ENCODE measurements at places on chromosomes 2 and 18.

GRCh38 chr18:39191931-39192330 lies 1626.3 kb upstream of the CELF4 start:
- DNase-seq = no peak

DNA sequence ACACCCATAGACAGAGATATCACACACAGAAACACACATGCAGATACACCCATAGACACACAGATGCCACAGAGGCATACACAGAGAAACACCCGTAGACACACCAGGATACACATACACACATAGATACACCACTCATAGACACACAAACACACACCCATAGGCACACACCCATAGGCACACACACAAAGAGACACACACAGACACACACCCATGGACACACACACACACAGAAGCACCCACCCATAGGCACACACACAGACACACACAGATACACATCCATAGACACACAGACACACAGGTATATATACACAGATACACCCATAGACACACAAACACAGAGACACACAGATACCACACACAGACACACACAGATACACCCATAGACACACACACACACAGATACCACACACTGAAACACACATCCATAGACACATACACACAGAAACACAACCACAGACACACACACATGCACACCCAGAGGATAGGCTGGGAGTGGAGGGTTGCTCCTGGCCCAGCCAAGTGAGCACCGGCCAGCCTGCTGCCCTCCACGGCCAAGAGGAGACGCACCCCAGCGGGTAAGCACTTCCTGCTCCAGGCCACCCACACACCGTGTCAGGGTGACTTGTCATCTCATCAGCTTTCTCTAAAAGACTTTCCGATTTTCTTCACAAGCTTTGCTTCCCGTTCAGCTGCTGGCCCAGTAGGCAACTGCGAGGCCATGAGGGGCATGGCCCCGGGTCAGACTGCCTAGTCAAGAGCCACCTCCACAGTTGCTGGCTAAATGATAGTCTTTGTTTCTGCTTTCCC lies 14.1 kb upstream of the CNNM3 start:
- peak; percentile 71 for DNase-seq

DNA sequence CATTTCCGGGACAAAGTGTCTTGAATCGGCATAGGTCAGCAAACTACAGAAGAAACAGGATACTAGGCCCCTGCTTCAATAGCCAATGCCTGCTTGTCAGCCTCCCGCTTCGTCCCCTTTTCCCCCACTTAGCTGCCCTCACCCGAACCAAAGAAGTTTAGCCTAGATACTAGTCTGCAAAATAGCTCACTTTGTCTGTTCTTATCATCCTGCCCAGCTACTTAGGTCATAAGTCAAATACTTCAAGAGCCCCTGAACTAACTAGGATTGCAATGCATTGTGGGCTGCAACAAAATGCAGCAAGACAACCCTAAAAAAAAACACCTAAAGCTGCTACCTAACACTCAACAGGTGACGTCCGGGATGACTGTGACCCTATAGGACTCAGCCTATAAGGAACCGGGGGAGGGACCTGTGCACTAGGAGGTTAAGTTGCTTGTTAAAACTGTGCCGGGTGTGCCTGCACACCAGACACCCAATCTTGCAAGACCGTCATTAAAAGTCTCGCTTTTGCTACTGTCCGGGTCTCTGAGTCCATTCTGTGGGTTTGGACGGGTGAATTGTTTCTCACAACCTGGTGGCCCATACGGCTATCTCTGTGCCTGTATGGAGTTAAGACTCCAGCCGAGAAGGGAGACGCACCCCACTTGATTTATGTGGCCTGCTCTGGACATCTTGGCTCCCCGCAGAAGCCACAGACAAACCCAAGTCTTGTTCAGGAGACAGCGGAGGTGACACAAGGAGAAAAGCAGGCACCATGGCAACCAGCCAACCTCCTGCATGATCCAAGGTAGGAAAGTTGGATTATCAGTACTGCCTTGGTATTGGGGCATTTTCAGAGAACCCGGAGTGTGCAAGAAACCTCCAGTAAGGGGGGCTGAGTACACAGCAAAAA lies 105.9 kb downstream of the HIBCH start:
- DNase-seq = no peak

DNA sequence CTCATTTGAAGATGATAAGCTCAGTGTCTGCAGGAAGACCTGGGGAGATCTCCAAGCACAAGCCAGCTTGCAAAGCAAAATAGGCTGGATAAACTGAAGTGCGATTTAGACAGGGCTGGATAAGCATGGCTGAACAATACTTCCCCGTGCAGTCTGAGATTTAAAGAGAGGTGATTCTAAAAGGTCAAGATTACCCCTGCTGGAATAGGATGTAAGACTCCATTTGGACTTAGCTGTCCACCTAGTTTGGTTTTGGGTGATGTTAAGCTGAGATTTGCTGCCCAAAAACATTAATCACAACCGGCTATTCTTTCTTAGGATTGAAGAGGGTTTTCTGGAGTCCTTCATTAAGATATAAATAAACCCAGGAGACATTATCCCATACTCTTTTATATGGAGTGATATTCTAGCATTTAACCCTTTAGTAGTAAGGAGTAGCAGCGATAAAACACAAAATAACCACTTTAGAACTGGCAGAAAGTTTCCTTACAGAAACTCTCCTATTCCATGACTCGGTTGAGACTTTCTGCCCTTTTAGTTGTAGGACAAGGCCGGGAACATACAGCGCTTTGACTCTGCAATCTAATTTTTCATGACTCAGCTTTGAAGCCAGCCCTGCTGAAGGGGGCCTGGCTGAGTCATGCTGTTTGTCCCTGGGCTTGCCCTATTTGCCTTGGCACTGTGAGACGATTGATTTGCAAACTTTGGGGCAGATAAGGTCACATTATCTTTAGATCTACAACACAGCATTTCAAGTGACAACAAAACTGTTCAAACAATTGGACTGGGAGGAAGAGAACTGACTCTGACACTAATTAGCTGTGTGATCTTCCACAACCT lies 238.2 kb downstream of the GCA start:
- DNase-seq = peak; percentile 26

- DNase-seq = no peak
Measured at GRCh38 chr2:194002699-194003368, 1654.2 kb upstream of the SLC39A10 start.

DNA sequence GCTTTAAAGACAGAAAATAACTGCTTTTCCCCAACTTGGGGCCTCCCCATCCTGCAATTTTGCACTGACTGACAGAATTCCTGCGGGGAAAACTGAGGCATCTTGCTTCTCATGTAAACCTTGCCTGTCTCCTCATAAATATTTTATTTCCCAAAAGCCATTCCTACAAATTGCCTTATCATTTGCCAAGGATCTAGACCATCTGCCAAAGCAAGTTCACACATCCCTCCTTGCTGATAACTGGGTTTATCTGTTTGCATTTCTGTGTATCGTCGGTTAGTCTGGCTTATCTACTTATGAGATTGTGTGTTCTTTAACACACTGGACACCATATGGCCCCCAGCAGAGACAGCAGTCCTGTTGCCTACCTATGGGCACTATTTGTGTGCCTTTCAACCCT lies 3.0 kb upstream of the CNGA3 start:
- DNase-seq = no peak

DNA sequence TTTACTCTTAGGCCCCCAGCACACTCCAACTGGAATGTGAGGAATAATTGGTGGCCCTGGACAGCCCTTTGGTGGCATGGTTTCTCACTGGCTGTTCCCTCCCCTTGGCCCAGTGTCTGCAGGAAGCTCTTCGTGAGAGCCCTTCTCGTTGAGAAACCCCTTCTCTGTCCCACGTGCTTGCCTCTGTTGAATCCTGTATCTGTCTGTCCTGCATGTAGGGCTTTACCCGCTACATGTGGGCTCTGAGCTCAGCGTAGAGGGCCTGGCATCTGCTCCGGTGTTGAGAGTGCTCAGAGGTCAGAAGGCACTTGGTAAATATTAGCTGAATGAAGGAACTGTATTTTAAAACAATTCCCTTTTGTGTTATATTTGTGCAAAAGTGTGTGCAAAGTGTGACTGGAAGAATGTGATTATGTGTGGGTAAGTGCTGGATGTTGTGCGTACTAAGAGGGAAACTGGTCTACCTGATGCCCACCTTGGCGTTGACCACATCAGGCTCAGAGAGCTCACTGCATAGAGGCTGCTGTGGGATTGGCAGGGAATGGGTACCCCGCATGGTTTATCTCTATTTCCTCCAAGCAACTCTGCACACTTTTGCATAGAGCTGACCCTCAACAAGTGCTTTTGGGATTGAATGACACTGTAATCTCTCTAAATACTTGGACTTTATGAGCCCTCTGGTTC lies 40.0 kb downstream of the RNF144A start:
- DNase-seq = no peak

DNA sequence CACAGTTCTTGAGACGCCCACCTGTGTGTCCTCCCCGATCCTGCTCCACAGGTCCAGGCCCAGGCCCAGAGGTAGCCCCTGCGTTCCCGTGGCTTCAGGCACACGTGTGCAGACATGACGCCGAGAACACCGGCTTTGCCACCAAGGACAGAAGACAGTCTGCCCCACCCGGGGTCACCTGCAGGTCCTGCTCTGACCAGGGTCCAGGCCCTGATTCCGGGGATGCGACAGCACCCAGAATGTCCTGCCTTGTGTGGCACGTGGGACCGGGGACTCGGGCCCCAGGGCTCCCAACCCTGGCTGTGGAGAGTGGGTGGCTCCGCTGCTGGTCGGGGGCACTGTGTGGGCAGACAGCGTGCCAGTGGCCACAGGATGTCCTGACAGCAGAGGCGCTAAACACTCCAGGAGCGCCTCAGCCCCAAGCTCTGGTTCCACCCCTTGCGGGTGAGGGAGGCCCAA lies 36.9 kb downstream of the ADI1 start:
- DNase-seq = no peak

GRCh38 chr2:238925281-238925680 lies 77.4 kb downstream of the TWIST2 start:
- no peak for DNase-seq

- DNase-seq = peak; percentile 62
Measured at GRCh38 chr18:3114026-3114425, 101.1 kb upstream of the LPIN2 start.

DNA sequence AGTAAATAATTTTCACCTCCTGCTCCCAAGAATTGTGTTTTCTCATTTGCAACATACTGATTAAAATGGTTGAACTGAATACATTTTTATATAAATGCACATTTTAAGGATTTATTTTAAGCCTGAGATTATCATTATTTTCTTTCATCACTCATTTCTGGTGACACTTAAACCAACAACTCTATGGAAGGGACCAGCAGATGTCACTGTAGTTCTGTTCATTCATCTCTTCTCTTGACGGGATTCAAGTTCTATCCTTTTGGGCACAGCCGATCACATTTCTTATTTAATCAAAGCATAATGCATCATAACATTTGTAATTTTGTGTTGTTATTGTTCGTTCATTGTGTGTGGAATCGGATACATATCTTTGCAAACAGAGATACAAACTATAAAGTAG lies 417.9 kb downstream of the HRH4 start:
- DNase-seq = peak; percentile 23

- no peak for DNase-seq
Measured at GRCh38 chr2:27134781-27135477, 493 bp upstream of the PREB start.

DNA sequence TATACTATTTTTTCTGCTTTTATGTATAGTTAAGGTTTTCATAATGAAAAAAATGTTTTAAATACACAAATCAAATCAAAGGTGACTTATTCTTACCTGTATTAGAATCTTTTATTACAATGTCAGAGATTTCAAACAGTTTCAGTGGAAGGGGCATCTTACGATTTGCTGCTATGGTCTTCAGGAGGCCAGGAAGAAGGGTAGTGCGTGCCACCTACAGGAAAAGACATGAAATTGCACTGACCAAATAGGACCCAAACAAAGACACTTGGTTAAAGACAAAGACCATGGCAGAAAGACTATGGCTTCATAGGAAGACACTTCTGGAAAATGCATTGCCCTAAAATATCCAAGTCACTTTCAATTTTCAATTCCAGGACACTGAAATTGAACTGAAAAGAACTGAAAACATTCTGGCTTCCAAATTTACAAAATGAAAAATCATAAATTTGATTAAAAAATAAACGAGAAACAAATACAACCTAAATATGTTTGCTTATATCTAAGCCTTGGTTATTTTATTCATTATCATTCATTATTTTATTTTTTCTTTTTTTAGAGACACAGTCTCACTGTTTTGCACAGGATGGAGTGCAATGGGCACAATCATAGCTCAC lies 42.1 kb downstream of the FARSB start:
- DNase-seq = peak; percentile 65

DNA sequence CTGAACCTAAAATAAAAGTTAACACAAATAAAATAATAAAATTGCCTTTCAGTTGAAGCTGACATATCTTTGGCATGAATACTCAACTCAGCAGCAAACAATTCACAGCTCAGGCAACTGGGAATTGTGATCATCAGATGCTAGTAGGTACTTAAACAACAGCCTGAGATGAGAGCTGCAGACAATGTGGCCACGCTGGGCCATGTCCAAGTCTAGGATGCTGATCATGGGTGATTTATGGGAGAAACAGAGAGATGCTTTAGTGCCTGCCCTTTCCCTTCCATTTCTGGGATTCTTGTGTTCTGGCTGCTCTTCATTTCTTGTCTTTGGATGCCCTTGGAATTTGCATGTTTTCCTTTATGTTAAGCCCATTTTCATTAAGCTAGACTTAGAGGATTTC lies 212.4 kb upstream of the CWC22 start:
- DNase-seq = no peak

DNA sequence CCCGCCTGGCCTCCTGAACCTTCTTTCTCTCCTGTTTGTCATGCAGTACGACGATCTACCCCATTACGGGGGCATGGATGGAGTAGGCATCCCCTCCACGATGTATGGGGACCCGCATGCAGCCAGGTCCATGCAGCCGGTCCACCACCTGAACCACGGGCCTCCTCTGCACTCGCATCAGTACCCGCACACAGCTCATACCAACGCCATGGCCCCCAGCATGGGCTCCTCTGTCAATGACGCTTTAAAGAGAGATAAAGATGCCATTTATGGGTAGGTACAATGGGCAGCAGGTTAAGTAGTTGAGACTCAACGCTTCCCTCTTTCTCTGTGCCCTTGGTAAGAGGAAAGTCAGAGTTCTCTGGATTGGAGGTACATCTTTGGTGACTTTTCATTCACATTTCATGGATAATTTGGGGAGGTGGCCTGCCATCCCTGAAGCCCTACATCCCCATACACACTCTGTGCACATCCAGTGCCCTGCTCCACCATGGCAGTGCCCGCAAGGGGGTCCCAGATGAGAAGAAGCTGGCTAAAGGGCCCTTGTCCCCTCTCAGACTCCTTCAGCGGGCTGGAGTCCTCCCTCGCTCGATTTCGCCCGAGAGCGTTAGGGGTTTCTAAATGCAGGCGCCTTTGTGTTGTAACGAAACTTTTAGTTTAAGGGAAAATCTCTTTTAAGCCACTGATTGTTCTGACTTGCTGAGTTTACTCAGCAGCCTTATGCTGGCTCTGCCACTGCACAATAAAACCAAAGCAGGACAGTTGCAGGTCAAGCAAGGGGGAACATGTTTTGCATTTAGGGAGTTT lies 3.0 kb downstream of the MEIS1 start:
- no peak for DNase-seq

DNA sequence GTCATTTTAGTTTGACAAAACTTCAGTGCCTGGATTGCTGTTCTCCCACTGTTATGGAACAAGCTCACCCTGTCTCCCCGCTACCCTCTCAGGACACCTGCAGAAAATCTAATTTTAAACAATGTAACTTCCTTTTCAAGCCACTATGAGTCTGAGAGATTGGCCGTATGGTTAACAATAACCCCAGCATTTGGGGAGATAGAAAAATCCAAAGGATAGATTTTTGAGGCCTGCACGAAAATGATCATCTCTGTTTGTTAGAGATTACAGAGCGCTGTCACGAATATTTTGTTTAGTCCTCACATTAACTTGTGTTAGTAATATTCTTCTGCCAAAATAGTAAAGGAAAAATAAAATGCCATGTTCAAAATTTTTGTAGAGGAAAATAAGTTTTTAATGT lies 24.7 kb downstream of the CAB39 start:
- DNase-seq = no peak

Measured in kidney tubule cell (primary cell).